ENCODE measurements at places on chromosomes 1 and 21.

GRCh38 chr1:121516234-121516967 lies 331.6 kb downstream of the SRGAP2C start:
- no peak for DNase-seq

GRCh38 chr1:50332941-50333594 lies 90.2 kb downstream of the DMRTA2 start:
- no peak for DNase-seq

DNA sequence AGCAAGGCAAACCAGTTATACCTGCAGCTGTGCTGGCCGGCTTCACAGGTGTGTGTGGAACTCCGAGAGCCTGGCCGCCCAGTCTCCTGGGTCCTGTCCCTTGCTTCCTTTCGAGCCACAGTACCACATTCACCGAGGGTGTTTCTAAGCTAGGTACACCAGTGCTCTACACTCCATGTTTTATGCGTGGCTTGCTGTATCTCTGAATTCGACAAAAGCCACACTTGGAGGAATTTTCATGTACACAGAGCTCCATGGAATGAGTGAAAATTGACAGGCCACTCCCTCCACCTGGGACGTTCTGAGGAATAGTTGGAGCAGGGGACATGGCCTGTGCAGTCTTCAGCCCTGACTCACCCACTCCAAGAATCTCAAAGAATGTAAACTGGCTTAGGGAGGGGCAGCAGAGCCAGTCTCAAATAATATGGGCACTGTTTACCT lies 14.0 kb downstream of the ETS2 start:
- DNase-seq = peak; percentile 33

- no peak for DNase-seq
These were observed 36.2 kb upstream of the LRIG2 start for GRCh38 chr1:113036639-113037321.

- no peak for DNase-seq
These were observed 17.2 kb downstream of the CC2D1B start for GRCh38 chr1:52348704-52349300.

DNA sequence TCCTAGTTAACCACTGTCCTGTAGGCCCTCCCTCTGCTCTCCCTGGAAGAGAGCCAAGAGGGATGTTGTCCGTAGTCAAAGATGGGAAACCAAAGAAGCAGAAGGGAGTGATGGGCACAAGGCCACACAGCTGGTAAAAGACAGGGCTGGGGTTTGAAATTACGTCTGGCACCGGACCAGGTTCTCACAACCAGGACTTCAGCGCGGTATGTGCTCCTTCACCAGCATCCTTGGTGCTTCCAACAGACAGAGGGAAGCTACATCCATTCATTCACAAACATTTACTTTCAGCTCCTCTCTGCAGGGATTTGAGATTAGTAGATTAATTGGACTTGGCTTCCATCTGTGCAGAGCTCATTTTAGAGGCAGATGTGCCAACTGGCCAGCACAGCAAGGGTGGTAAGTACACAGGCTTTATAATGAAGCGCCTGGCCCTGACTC lies 191.2 kb downstream of the TRABD2B start:
- no peak for DNase-seq

GRCh38 chr21:39384674-39385298 lies 35.9 kb upstream of the HMGN1 start:
- DNase-seq = no peak

DNA sequence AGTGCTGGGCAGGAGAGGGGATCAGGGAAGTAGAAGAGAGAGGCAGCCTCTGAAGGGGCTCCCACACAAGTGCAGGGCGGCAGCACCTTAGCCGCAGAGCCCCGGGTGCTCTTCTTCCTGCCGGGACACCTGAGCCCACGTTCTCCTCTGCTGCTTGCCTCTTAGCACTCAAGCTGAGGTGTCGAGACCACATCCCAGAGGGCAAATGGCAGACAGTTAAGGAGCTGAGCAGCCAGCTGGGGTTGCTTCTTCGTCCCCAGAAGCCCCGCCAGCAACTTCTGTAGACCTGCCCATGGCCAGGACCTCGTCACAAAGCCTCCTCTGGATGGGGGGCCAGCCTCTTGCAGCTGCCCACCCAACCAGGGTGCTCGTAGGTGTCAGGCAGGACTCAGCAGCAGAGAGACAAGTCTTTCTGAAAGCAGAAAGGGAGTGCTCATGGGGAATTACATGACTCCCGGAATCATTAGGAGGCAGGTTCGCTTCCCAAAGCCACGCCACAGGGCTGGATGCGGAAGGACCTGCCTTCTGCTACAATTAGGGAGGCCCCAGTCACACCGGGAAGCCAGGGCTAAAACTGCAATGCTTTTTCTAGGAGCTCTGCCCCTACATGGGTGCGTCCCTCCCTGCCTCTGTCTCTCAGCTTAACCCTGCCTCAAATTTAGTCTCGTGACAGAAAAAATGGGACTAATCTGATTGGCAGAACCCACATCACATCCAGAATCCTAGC lies 141.4 kb upstream of the RAB4A start:
- DNase-seq = no peak

GRCh38 chr1:36323636-36324352 lies at the start of gene EVA1B:
EVA1B (minus strand) TSS chr1:36323645; CDS start chr1:36323037, 608 bp downstream.
- DNase-seq = no peak

DNA sequence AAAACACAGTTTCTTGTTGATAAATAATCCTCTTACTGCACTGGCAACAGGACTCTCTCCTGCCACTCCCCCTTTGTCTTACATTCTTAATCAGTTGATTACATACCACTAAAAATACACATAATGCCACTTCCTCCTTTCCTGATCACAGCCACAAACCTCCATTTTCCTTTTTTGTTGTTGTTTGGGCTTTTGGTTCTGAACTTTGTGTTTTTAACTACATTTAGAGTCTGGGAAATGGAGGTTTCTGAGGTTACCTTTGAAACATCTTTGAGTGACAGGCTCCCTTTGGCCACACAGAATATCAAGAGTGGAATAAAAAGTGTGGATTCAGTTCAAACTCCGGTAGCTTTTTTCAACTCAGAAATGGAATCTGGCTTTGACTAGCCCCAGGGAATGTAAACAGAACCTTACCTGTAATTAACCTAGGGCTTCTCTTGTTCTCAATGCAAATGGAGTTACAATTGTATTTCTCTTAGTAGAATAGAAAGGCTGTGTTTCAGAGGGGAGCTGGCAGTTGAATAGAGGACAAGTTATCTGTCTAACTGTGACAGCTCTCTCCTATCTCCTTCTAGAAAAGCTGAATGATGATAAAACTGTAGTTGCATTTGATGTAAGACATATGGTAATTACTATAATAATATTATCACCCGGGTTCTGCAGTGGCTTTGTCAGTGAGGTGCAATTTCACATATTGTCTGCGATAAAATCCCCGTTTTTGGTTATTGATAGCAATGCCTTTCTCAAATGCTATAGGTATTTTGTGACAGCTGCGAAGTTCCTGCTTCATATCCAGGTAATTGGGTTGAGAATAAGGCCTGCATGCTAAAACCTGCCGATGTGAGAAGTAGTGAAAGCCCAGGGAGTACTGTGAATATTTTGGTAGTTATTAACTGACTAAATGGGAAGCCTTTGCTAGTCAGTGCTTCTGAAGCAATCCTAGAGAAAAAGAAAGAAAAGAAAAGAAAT lies 66.9 kb downstream of the ST6GALNAC5 start:
- DNase-seq = no peak
